ENCODE measurements at places on chromosomes 4 and X.

DNA sequence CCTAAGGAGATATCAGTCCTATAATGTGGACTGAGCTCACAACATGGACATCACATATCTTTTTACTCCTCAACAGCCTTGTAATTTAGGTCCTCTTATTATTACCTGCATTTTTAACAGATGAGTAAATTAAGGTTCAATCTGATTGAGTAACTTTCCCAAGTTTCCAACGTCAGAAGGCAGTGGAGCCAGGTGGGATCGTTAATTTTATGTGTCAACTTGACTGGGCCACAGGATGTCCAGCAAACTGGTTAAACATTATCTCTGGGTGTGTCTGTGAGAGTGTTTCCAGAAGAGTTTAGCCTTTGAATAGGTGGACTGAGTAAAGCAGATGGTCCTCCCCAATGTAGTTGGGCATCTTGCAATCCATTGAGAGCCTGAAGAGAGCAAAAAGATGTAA, 59.0 kb upstream of the SLIT2 start:
- DNase-seq = no peak

GRCh38 chr4:76238236-76238635, 13.3 kb upstream of the FAM47E start:
- peak; percentile 53 for DNase-seq

GRCh38 chrX:77937291-77937690, 26.8 kb downstream of the ATP7A start:
- no peak for DNase-seq

DNA sequence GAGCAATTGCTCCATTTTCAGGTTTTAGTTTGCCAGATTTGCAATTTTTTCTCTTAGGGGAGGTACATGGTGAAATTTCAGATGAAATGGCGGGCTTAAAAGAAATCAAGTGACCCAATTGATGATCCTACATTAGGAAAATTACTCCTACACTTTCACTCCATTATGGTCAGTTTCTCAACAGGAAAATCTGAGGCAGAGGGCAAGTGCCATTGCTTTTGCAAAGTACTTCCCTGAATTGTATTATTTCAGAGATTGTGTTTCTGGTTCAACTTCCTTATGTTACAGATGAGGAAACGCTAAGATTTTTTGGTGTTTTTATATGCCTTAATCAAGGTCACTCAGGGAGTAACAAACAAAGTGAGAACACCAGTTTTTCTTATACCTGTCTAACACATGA, 302.2 kb downstream of the ARAP2 start:
- DNase-seq = no peak

DNA sequence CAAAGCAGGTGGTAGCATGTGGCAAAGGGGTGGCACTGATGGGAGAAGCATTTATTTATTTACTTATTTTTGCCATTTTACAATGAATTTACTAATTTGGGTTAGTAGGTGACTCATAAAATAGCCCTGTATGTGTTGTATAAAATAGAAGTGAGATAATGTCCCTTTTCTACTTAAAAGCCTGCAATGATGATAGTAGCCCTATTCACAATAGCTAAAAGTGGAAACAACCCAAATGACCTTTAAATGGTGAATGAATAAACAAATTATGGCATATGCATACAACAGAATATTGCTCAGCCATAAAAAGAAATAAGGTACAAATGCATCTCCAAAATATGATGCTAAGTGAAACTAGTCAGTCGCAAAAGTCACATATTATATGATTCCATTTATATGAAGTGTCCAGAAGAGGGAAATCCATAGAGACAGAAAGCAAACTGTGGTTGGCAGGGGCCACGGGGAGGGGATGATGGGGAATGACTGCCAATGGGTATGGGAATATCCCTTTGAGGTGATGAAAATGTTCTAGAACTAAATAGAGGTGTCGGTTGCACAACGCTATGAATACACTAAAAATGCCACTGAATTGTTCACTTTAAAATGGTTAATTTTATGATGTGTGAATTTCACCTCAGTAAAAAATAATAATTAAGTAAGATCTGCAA, 35.8 kb upstream of the FAM9C start:
- no peak for DNase-seq

DNA sequence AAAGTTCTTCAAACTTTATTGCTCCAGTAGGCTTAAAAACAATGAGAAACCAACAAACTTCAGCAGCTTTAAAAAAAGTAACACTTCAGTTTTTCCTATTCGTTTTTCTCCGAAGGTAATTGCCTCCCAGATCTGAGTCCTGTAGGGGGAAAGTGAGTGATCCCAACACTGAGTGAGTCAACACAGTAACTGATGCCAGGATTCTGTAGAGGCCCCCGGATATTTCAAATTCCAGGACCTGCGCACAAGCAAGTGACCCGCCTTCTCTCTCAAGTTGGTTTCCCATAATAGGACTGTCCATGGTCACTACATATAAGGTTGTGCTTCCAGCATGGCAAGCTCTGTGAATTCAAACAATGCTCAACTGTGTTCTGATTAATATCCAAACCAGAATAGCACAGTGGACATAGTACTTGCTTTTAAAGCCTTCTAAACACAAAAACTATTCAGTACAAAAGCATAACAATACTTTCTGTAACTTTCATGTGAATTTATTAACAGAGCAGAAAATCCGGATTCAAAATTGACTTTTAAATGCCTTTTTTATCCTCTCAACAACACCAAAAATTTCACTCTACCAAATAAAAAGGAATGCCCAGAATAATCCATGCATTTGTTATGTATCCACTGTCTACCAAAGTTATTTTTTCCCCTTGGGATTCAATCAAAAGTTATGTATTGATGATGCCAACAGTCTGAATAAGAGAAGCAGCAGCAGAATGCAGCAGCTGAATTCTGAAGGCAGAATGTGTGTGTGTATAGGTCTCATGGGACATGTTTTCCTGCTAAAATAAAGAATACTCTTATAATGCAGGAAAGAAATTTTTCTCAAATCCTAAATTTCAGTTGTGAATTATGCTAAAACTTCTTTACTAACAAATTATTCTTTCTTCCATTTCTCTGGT, at the start of gene DMD:
Gene DMD, minus strand, starts transcription at position 194 of the 905 bp plus-strand sequence. CDS start 237 bp downstream, outside the sequence.
- DNase-seq = peak; percentile 26

- no peak for DNase-seq
Measured at GRCh38 chr4:60948008-60948407, 252.1 kb upstream of the ADGRL3 start.

DNA sequence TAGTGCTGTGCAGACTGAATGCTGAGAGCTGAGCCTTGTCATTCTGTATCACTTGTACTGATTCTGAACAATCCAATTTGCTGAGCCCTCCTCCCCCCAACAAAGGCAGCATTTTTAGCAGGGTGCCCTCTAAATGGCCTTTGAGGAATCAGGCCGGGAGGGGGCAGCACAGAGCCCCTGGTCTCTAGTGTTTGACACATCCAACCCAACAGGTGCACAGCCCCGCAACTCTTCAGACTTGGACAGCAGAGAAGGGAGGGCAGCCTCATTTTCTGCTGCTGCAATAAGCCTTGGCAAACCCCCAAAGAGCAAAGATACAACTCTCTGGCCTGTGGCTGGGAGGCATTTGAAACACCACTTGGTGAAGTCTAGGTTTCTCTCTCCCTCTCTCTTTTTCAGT, 3.4 kb downstream of the ATP1B4 start:
- no peak for DNase-seq

GRCh38 chrX:132489578-132490419, 961 bp upstream of the MBNL3 start:
- peak; percentile 8 for DNase-seq

- no peak for DNase-seq
Measured at GRCh38 chrX:16788477-16788876, 2.2 kb downstream of the TXLNG start.

- DNase-seq = no peak
Measured at GRCh38 chr4:88163336-88163735, 4.9 kb upstream of the ABCG2 start.

Data from hippocampal formation (tissue), 2 donors.